ENCODE measurements at places on chromosomes 5 and 9. TPM values are rescaled to one million over a fixed set of nuclear protein-coding genes. Genes with fewer than 3 reads are reported as not detected.

The ROR2 gene
- not detected for polyA plus RNA-seq

The BARHL1 gene
- polyA plus RNA-seq: not detected

The SAPCD2 gene
- 11.5 TPM for polyA plus RNA-seq

The ZDHHC11 gene
- 0.35 TPM for polyA plus RNA-seq

The IQGAP2 gene
- polyA plus RNA-seq: 4.5 TPM

GRCh38 chr5:115578657-115579056, 23.6 kb downstream of the TICAM2 start:
- DNase-seq: no peak

GRCh38 chr9:131272212-131272611, 4.1 kb downstream of the FAM78A start:
- DNase-seq: no peak

DNA sequence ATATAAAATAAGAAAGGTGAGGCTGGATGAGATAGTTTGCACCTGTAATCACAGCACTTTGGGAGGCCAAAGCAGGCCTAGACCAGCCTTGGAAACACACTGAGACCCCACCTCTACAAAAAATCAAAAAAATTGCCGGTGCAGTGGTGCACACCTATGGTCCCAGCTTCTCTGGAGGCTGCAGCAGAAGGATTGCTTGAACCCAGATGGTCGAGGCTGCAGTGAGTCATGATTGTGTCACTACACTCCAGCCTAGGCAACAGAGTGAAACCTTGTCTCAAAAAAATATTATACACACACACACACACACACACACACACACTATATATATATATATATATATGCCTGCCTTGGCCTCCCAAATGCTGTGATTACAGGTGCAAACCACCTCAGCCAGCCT, 1.3 kb downstream of the SLC35D2 start:
- no peak for DNase-seq

- peak; percentile 92 for DNase-seq
These were observed 117.9 kb upstream of the FST start for GRCh38 chr5:53362521-53362941.

DNA sequence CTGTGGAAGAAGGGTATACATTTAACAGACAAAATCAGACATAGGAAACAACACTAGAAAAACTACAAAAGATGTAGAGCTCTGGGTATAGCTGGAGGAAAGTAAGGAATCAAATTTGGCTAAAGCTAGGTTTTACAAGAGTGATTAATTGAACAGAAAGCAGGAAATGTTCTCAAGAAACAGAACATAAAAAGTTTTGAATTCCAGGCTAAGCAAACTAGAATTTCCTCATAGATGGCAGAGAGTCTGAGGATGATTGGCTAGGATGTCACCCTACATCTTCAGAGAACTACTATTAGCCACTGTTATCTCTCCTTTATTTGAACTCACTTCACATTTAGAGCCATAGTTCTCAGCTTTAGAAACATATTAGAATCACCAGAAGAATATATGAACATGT, 502.1 kb upstream of the PAPPA start:
- no peak for DNase-seq

GRCh38 chr5:6487081-6487480, 38.4 kb downstream of the UBE2QL1 start:
- DNase-seq: no peak

GRCh38 chr5:155676967-155677366, 650.0 kb upstream of the SGCD start:
- DNase-seq: no peak

GRCh38 chr5:134142052-134142451, 27.6 kb downstream of the TCF7 start:
- no peak for DNase-seq

DNA sequence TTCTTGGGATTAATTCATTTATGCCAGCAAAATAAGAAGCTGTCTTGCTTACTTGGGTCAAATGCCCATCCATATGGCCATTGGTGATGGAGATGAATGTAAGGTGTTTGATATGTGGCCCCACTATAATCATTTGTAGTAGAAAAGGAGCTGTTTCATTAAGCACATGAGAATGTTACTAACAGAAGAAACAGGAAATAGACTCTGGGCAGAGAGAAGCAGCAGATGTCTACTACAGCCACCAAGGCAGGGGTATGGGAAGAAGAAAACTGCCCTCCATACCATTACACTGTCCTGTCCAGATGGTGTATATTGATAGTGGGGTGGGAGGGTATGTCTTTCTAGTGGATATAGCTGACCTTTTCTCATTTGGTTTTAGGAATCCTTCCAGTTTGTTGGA, 386.6 kb upstream of the CLINT1 start:
- no peak for DNase-seq

- DNase-seq: no peak
These were observed 36.9 kb upstream of the CXCL14 start for GRCh38 chr5:135615581-135616260.

- DNase-seq: no peak
These were observed 17.7 kb upstream of the CPLX2 start for GRCh38 chr5:175853573-175854230.

- DNase-seq: peak; percentile 7
These were observed 1.3 kb downstream of the BARHL1 start for GRCh38 chr9:132583584-132584304.

GRCh38 chr5:12672141-12672540, 767.9 kb upstream of the CTNND2 start:
- DNase-seq: no peak

- peak; percentile 17 for DNase-seq
These were observed 295.1 kb downstream of the BNC2 start for GRCh38 chr9:16575142-16575985.

DNA sequence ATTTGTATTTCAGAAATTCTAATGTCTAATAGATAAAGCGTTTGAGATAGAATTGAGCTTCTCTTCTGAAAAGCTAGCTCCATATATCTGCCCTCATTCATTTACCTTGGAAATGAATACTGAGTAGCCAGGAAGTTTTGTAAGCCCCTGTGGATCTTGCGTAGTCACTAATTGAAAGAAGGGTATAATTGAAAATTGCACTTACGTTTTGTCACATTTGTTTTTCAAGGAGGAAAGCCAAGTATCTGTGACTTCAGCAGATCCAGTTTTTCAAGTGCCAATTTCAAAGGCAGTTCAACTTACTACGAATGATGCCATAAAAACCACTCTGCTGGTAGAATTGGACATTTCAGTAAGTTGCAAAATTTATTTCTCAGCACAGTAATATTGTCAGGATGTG, 14.0 kb downstream of the MTRR start:
- DNase-seq: no peak

All from endothelial cell of umbilical vein (primary cell).